Large intestine (tissue), 12 donors: ENCODE measurements at places on chromosomes 3 and 15.
A peak's percentile ranks its signal among the peaks of the same experiment; 100 is the strongest.

- no peak for DNase-seq
These were observed 15.7 kb upstream of the HHATL start for GRCh38 chr3:42718338-42718737.

DNA sequence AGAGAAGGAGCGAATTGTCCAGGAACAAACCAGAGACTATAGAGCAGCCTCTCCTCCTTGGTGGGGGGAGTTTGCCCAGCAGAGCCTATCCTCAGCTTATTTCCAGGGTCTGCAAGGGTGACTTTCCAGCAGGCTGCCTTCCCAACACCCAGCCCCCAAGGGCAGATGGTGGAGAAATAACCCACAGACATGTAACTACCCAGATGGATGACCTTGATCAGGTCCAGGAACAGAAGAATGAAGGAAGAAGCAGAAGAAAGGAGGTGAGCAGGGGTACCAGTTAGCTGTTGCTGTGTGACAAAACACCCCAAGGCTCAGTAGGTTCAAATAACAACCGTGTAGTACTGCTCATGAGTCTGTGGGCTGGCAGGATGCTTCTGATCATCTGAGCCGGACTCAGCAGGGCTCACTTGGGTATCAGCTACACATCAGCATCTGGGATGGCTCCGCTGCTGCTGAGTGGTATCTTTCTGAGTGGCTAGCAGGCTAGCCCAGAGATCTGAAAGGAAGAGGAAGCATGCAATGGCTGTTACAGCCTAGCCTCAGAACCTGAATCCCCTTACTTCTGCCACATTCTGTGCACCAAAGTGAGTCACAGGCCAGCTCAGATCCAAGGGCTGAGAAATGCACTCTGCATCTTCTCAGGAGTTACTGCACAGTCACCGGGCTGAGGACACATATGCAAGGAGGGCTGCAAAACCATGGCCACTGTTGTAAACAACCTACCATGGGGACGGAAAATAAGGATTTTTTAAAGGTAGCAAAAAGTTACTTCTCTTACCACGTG lies 22.2 kb upstream of the TXNRD3 start:
- no peak for DNase-seq

GRCh38 chr3:115248274-115248673 lies 101.2 kb upstream of the ZBTB20 start:
- no peak for DNase-seq

DNA sequence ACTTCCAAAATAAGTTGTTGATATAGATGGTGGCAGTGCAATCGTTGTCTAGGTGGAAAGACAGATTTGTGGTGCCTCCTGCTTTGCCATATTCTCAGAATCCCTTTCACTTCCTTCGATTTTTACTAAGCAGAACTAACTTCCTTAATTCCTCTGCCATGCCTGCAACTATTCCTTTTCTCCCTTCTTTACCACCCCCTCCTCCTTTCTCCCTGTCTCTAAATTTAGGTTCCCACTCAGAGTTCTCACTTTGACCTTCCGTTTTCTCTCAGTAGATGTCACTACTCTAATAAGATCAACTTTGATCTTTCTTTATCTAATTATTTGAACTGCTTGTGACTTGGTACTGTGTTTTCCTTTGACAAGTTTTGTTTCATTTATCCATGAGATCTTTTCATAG lies 351.2 kb downstream of the LPP start:
- DNase-seq: no peak

DNA sequence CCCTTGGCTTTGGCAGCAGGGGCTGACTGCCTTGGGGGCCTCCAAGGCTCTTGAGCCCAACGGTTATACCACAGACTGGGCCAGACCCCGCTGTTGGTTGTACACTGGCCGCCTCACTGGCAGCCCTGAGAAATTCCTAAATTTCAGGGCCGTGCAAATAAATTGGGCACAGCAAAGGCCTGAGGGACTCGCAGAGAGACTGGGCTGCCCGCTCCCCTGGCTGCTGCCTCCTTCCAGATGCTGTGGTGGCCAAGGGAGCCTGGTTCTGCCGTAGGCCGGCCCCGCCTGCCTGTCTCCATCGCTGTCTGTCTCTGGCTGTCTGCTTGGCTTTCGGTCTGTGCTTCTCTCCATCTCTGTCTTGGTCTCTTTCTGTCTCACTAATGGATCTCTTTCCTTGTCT lies 9.0 kb downstream of the FBLN2 start:
- no peak for DNase-seq

GRCh38 chr3:38458796-38459498 lies 5.3 kb downstream of the ACVR2B start:
- DNase-seq: no peak

DNA sequence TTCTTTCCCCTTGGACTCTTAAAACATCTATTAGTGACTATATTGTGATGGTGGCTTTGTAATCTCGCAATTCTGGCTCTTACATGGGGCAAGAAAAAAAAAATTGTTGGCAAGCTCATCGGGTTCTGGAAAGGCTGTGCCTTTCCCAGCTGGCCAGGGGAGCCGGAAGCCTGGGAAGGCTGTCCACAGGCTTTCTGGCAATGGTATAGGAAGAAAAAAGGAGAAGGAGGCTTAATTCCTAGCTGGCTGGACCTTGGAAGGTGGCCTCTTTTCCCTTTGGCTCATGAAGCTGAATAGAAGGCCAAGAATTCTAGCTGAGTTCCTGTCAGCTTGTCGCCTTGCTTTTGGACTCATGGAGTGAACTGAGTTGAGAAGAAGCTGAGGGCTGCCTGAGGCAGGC lies 243.5 kb upstream of the SEMA6D start:
- DNase-seq: no peak

- no peak for DNase-seq
These were observed 36.4 kb upstream of the WNT5A start for GRCh38 chr3:55523471-55523870.

- DNase-seq: no peak
These were observed 15.4 kb downstream of the DPH3 start for GRCh38 chr3:16249336-16249735.

DNA sequence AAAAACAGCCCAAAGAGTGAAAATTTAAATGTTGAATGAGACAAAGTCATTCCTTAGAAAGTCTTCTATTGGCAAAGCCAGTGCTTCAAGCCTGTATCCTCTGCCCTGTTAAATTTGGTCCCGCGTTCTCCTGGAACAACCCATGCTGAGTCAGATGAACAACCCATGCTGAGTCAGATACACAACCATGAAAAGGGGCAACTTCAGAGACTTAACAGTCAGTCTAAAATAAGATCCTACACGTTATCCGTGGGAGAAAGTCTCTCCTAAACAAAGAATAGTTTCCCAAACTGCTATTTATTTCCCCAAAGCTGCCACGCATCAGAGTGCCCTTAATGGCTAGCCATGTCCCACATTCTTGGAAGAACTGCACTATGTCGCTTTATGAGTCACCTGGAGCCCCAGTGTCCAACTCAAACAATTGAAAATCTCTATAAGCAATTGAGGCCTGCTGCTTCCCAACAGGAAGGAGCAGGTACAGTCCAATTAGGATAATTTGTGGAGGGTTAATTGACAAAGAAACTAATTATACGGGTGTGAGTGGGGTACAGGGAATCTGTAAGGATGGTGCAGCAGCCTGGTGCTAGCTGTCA lies 66.1 kb downstream of the WHAMM start:
- DNase-seq: no peak

- DNase-seq: no peak
These were observed 87.2 kb upstream of the NMNAT3 start for GRCh38 chr3:139764936-139765335.

GRCh38 chr15:27550635-27551034 lies 548.5 kb downstream of the OCA2 start:
- no peak for DNase-seq

GRCh38 chr15:39495871-39496840 lies 84.7 kb upstream of the THBS1 start:
- no peak for DNase-seq

DNA sequence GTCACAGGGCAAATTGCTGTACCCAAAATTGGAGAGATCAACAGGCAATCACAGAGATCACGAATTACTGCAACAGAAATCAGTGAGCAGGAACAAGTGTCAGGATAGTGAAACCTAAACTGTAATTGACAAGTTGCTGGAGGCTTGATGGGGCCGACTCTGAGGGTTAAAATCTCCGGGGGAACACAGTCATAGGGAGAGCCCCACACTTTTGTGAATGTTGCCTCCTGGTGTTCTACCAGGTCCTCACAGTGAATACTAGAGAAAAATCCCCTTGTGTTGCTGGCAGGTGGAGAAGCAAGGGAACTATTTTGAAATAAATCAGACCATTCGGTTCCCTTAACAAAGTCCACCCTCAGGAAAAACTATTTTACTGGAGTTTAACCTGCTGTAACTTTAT lies 697.5 kb upstream of the CBLB start:
- no peak for DNase-seq

DNA sequence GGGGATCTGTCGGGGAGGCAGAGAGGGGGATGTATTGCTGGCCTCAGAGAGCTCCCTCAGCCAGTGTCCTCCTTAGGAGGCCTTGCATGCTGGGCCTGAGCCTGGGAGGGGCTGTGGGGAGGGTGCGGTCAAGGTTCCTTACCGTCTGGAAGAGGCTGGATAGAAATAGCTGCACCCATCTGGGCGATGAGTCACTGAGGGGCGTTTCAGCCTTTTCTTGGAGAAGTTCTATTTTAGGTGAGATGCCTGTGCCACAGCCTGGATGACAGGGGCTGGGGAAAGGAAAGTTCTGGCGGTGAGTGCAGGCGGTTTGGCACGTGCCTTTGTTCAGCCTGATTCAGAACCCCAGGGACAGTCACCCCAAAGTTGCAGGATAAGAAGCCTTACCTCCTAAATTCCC lies 35.7 kb upstream of the APEH start:
- DNase-seq: no peak

DNA sequence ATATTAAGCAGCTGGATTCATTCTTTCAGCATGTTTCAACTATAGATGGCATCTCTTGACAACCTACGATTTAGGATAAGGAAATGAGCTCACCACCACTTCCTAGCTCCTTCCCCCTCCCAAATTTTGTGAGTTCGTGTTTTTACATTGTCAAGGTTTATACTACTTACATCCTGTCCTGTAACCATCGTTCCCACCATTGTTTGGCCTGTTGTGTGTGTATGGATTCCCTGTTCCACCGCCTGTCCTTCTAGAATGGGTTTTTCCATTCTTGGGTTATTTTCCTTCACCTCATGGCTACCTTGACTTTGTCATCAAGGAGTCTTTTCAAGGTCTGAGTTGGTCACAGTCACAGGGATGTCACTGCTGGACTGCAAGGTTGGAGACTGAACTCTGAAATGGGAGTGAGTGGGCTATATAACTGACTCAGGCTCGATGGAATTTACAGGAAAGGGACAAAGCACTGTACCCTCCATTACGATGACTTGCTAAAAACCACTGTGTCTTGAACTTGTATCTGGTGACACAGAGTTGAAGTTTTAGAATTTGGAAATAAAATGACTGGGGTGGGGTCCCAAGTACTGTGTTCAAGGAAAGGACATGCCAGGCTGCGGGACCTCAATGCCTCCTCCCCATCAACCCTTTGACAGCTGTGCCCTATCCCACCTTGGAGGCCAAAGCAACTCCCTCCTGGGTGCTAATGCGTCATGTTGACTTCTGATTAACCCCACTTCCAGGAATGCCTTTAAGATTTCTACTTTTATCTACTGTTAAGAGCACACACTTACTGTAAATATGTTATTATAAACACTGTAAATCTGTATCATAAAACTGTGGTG lies 66.8 kb upstream of the BLM start:
- no peak for DNase-seq

DNA sequence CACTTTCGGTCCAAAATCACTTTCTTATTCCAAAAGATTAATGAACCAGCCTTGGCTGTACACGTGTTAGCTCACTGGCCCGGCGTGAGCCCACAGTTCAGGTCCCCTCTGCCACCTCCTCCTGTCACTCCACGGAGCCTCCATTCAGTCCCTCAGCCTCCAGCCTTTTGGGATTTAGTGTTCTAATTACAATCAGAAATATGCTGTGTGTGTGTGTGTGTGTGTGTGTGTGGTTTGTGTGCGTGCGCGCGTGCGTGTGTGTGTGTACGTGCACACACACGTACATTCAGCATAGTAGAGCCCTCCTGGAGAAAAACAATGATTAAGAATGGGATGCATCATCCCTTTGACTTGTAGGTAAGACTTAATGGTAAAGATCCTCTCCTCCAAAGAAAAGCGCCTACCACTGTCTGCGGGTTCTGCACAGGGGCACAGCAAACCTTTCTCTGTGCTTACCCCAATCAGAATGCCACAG lies 801 bp downstream of the CA12 start:
- DNase-seq: no peak

GRCh38 chr15:74616366-74616939 lies 817 bp downstream of the CLK3 start:
- peak; percentile 80 for DNase-seq

GRCh38 chr15:42171122-42171521 lies 14.7 kb upstream of the PLA2G4F start:
- no peak for DNase-seq

DNA sequence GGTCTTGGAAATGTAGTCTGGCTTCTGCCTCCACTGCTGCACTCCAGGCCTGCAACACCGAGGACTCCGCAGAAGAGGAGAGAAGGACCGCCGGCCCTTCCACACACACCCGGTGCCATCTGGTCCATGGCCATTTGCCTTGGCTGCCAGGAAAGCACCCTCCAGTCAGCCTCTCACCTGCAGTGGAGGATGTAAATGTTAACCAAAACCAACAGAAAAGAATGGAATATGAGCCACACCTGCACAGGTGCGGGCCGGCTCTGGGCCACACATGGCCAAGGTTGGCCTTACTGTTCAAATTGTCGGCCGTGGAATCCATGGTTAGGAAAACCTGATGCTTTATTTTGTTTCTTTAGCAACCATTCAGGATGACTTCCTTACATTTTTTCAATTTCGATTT lies 178.3 kb upstream of the C2CD4B start:
- DNase-seq: no peak

DNA sequence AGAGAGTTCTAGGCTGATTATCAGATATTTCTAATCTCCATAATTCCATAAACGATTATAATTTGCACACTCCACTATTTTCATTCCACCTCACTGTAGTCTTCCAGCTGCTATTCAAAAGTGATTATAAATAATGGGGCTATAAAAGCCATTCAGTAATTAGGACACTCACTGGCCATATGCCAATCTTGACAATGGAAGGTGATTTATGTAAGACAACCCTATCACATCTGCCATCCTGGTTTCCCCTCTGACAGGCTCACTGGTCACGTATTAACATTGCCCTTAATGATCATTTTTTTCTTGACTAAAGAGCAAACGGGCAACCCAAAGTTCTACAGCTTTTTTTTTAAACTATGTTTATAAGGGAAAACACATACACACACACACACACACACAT lies 402.4 kb downstream of the MAGI1 start:
- peak; percentile 33 for DNase-seq
